H4 (cell line): ENCODE measurements at places on chromosomes 7 and 10. TPM values are rescaled to one million over a fixed set of nuclear protein-coding genes. Genes with fewer than 3 reads are reported as not detected.

ANKRD61 gene
- 1.3 TPM in 1 of 2 replicates, not detected in the other for total RNA-seq

ADAMTS14 gene
- 0.45 and 0.74 TPM in 2 replicates for total RNA-seq

CHST15 gene
- total RNA-seq: 4.0 and 6.8 TPM in 2 replicates

MDFIC gene
- total RNA-seq: 16.5 and 20.7 TPM in 2 replicates

CAV1 gene
- total RNA-seq: 210 and 218 TPM in 2 replicates

PNLIP gene
- total RNA-seq: not detected in 2 replicates

AMPH gene
- 6.2 and 7.3 TPM in 2 replicates for total RNA-seq

ABCC2 gene
- 2.1 and 4.0 TPM in 2 replicates for total RNA-seq
